ENCODE measurements at places on chromosomes 3 and 15. TPM values are rescaled to one million over a fixed set of nuclear protein-coding genes. Genes with fewer than 3 reads are reported as not detected.

- peak overlapping the region; percentile 84 for H3K27ac ChIP-seq
- H3K4me1 ChIP-seq: peaks cover 48% of the 10 kb centered on the region
- no peak for DNase-seq
- H3K4me3 ChIP-seq: peak overlapping the region; percentile 96
- peaks cover 27% of the 10 kb centered on the region for H3K36me3 ChIP-seq
These were observed 888 bp downstream of the TMEM115 start for GRCh38 chr3:50358355-50358910.

DNA sequence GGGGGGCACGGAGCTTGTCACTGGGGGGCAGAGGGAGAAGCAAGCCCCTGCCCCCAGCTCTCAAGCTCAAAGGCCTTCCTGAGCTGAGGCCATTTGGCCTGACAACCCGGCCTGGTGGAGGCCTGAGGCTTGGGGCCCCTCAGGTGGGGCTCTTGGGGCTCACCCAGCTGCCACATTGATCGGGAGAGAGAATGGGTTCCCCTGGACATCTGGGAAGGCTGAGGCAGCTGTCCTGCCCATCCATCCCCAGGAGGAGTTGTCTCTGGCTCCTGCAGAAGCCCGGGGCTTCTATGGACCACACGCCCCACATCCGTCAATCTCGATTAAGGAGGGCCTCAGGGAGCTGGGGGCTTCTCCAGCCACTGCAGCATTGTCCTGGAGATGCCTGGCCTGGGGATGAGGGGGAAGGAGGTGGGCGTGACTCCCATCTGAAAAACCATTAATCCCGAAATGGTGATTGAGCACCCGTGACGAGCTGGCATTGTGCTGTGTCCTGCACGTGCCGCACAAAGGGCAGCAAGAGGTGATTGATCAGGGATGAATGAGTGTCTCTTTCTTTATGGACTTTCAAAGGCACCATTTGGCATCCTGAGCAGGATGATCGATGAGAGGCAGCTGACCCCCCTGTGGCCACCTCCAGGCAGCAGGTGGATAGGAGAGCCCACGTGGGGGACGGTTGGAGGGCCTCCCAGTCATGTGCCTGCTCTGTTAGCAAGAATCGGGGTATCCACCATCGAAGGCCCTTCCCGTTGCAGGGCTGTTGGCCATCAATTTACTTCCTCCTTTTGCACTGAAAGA, 17.2 kb upstream of the CRABP1 start:
- H3K4me1 ChIP-seq: no peaks in the 10 kb centered on the region
- no peak for DNase-seq
- no peaks in the 10 kb centered on the region for H3K27me3 ChIP-seq
- H3K36me3 ChIP-seq: no peaks in the 10 kb centered on the region

GRCh38 chr3:14063152-14063551, 61.5 kb downstream of the CHCHD4 start:
- H3K27me3 ChIP-seq: peaks cover 12% of the 10 kb centered on the region
- H3K4me1 ChIP-seq: peaks cover 6% of the 10 kb centered on the region
- DNase-seq: no peak
- H3K36me3 ChIP-seq: no peaks in the 10 kb centered on the region
- no peak overlapping the region for H3K27ac ChIP-seq

GRCh38 chr15:99704444-99704838, 28.8 kb downstream of the LYSMD4 start:
- H3K36me3 ChIP-seq: peaks cover 11% of the 10 kb centered on the region
- no peak overlapping the region for H3K4me3 ChIP-seq
- H3K27me3 ChIP-seq: no peaks in the 10 kb centered on the region
- H3K4me1 ChIP-seq: peaks cover 48% of the 10 kb centered on the region

- DNase-seq: no peak
- H3K27me3 ChIP-seq: no peaks in the 10 kb centered on the region
- H3K4me1 ChIP-seq: peaks cover 41% of the 10 kb centered on the region
- H3K36me3 ChIP-seq: peaks cover 15% of the 10 kb centered on the region
- H3K4me3 ChIP-seq: no peak overlapping the region
These were observed 25.5 kb downstream of the SLC9A9 start for GRCh38 chr3:143822798-143823197.

DNA sequence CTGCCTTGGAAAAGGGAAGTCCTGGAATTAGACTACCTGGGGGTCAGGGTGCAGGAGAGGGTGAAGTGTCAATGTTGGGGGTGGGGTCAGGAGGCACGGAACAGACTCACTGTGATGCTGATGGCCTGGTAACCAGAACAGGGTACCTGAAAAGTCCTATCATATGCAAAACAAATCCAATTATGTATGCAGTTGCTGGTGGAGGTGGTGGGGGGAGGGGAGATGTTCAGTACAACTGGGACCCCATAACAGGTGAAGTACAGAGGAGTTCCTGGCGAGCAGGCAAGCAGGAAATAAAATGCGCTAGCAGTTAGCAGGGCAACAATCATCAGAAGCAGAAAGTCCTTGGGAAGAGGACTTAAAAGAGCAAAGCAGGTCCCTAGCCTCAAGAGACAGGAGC, 4.2 kb upstream of the KATNBL1 start:
- no peak for DNase-seq
- peaks cover 6% of the 10 kb centered on the region for H3K27me3 ChIP-seq
- peaks cover 2% of the 10 kb centered on the region for H3K4me1 ChIP-seq
- no peak overlapping the region for H3K4me3 ChIP-seq

GRIP2 gene
- not detected for total RNA-seq

- H3K4me1 ChIP-seq: no peaks in the 10 kb centered on the region
- no peaks in the 10 kb centered on the region for H3K27me3 ChIP-seq
- DNase-seq: no peak
- no peak overlapping the region for H3K4me3 ChIP-seq
- no peak overlapping the region for H3K27ac ChIP-seq
These were observed 334.5 kb upstream of the KCNMB2 start for GRCh38 chr3:178201714-178202113.

DNA sequence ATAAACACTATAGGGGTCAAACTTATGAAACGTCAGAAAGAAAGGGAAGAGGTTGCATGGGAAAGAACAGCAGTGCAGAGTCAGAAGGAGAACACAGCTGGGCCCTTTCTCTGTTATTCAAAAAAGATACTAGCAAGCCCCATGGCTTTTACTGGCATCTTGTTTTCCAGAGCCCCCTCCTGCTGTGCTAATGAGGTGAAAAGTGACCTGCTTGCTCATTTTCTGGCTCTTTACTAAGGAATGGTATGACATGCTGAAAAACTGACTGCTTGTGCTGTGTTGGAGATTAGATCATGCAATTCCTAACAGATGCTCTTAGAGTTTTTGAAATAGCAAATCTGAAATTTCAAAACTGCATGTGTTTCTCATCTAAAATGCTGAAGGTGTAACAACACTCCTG, 541.6 kb upstream of the ALCAM start:
- no peaks in the 10 kb centered on the region for H3K36me3 ChIP-seq
- H3K4me3 ChIP-seq: no peak overlapping the region
- H3K4me1 ChIP-seq: no peaks in the 10 kb centered on the region
- no peak overlapping the region for H3K27ac ChIP-seq

VGLL3 gene
- not detected for total RNA-seq

- peaks cover 2% of the 10 kb centered on the region for H3K36me3 ChIP-seq
- DNase-seq: no peak
- no peak overlapping the region for H3K27ac ChIP-seq
- H3K27me3 ChIP-seq: no peaks in the 10 kb centered on the region
These were observed 78.4 kb downstream of the NEK10 start for GRCh38 chr3:27290760-27291159.

DNA sequence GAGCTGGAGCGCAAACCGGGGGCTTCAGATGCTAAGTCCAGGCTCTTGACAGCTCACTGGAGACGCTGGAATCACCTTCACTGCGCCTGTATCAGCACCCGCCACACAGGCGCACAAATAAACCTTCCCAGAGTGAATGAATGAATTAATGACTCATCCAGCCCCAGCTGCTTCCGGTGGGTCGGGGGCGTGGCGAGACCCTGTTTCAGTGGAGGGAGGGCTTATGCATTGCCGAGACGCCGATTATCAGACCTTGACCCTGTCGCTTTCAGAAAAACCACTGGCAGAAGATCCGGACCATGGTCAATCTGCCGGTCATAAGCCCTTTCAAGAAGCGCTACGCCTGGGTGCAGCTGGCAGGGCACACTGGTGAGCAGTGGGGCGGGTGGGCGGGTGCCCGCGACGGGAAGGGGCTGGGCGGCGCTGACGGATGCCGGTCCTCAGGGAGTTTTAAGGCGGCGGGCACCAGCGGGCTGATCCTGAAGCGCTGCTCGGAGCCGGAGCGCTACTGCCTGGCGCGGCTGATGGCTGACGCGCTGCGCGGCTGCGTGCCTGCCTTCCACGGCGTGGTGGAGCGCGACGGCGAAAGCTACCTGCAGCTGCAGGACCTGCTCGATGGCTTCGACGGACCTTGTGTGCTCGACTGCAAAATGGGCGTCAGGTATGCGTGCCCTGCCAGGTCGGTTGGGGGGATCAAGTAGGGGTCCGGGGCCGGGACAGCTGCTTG, 7.7 kb downstream of the ITPKA start:
- peak overlapping the region; percentile 55 for H3K4me3 ChIP-seq
- no peaks in the 10 kb centered on the region for H3K36me3 ChIP-seq
- peaks cover 32% of the 10 kb centered on the region for H3K4me1 ChIP-seq
- peaks cover 78% of the 10 kb centered on the region for H3K27me3 ChIP-seq
- peak; percentile 42 for DNase-seq

DNA sequence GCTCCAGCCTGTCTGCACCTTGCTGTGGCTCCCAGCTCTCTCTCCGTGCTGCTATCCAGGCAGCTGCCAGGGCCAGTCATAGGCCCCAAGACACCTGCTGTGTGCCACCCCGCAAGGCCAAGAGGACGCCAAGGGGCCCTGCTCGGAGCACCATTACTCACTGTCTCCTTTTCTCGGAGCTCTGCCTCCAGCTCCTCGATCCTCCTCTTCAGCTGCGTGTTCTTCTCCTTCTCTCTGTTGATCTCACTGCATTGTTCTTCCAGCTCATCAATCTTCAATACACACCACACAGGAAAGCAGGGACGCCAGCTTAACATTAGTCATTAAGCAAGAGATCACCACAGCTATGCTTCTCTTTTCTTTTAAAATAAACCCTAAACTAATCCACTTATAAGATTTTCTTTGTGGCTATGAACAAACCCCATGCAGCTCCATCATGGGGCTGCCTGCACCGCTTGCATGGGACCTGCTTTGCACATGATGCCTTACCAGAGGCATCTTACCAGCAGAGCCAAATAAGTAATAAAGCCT, 42.6 kb downstream of the WHAMM start:
- no peak for DNase-seq
- peaks cover 32% of the 10 kb centered on the region for H3K4me1 ChIP-seq
- no peaks in the 10 kb centered on the region for H3K36me3 ChIP-seq
- H3K4me3 ChIP-seq: no peak overlapping the region
- no peak overlapping the region for H3K27ac ChIP-seq

ARHGEF26 gene
- not detected for total RNA-seq

DNA sequence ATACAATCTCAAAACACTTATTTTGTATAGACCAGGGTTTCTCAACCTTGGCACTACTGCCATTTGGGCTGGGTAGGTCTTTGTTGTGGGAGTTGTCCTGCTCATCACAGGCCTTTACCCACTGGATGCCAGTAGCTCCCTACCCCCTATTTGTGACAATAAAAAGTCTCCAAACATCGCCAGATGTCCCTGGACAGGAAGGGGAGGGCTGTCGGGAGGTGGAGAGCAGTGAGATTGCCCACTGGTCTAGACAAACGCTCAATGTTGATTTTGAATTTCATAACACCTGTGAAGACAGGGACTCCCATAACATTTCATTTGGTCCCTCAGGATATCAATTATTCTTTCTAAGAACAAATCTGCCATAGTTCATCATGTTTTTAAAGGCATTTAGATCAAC, 151.7 kb upstream of the PTPRG start:
- H3K4me1 ChIP-seq: no peaks in the 10 kb centered on the region
- peaks cover 4% of the 10 kb centered on the region for H3K27me3 ChIP-seq
- no peak for DNase-seq

DNA sequence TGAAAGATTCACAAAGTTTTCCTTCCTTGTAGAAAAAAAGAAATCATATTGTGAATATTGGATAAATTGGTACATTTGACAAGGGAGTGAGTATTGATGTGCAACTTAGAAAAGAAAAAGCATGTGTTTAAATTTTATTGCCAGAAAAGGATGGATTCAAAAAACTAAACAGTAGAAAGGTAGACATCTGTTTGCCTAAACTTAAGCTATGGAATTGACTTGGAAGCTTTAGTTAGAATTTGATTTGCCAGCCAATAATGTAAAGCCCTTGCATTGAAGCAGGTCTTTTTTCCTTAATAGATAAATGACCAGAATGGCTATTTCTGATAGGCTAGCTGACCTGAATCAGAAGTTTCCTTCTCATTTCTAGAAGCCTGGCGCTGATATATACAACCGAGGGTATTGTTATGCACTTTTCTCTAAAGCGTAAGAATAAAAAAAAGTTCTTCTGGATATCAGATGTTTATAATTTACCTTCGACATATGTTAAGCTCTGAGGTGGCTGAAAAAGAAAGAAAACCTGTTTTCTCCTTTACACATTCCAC, 4.2 kb downstream of the RARB start:
- no peak for DNase-seq
- no peak overlapping the region for H3K27ac ChIP-seq

GRCh38 chr3:12503126-12503957, 19.1 kb downstream of the TSEN2 start:
- no peak overlapping the region for H3K27ac ChIP-seq
- no peak overlapping the region for H3K4me3 ChIP-seq
- H3K36me3 ChIP-seq: peaks cover 17% of the 10 kb centered on the region
- DNase-seq: no peak
- no peaks in the 10 kb centered on the region for H3K4me1 ChIP-seq
